Thymus (tissue), 14 donors: ENCODE measurements at places on chromosomes 13 and 19. TPM values are rescaled to one million over a fixed set of nuclear protein-coding genes. Genes with fewer than 3 reads are reported as not detected.

CDX2 gene
- total RNA-seq, result 0.09 TPM

MIA gene
- total RNA-seq, result 3.8 TPM

CDC37 gene
- 130 TPM for total RNA-seq

DNA sequence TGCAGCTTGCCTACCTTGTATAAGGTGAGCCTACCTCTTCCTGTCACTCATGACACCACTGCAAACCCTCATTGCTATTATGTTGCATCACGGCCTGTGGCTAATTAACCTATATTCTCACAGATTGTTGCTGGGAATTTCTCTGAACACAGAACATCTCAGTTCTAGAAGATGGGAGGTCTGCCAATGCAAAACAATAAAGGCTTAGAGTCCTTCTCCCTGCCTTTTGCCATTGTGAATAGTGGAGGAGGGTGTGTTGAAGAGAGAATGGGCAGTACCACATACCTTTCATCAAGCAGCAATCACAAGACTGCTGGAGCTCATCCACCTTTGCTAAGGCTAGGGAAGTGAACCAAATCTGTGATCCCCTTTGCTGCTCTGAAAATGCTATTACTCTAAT, 34.4 kb downstream of the WDFY2 start:
- DNase-seq, result no peak

DNA sequence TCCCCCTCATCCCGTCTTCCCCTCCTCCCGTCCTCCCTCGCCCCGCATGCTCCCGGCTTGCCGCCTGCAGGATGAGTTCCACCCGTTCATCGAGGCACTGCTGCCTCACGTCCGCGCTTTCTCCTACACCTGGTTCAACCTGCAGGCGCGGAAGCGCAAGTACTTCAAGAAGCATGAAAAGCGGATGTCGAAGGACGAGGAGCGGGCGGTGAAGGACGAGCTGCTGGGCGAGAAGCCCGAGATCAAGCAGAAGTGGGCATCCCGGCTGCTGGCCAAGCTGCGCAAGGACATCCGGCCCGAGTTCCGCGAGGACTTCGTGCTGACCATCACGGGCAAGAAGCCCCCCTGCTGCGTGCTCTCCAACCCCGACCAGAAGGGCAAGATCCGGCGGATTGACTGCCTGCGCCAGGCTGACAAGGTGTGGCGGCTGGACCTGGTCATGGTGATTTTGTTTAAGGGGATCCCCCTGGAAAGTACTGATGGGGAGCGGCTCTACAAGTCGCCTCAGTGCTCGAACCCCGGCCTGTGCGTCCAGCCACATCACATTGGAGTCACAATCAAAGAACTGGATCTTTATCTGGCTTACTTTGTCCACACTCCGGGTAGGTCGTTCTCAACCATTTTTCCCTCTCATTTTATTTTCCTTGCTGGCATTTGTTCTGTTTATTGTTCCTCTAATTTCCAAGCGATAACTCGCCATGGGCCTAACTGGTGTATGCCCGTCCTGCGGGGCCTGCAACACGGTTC, 29.8 kb downstream of the NFIX start:
- DNase-seq, result no peak

DNA sequence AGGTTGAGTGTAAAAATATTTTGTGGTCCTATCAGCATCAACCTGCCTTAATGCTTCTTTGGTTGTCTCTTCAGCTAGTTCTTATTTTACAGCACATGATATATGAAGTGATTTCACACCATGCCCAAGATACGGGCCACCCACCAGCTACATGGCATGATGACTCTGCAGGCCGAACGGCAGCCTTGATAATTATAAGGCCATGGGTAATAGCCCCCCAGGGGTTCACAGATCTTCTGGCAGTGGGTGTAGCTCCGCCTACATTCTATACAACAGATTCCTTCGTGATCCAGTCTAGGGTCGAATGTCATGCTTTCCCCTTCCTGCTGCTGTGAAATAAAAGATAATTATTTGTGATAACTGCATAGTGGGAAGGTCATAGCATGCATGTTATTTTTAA, 36.1 kb downstream of the CNMD start:
- no peak for DNase-seq

DNA sequence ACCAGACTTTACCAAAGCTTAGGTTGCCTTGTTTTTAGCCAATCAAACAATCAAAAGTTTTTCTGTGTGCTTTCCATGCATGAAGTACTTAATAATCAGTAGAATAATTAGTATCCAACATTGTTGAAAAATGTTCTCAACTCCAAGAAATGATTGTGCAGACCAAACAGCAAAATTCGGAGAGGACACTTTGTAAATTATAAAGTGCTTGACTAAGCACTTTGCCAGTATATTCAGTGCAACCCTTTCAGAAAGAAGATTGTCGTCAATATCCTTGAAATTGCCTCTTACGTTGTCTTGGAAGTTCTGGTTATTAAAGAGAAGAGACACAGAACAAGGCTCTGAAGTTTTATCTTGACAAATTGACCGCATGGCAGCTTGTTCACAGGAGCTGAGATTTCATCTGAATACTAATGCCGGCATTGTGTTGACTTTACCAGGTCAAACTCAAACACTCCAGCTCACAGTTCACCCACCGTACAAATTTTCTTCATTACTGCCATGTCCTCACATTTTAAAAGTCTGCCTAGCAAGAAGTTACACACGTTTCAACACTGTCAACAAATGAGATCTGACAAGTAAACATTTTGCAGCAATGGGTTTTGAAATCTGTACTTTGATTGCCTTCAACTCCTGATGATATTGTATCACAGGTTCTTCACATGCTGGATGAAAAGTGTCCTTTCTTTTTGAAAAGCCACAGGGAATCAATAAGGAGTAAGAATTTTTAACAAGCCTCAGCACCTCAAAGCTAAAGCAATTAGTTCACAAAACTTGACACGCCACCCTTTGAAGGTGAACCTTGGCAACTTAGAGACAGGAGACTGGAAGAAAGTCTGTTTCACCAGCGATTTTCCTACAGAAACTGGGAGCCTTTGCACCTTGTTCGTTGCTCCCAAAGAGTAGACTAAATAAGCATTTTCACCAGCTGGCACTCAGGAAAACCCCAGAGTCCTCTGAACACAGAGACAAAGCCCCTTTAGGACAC, 150.9 kb downstream of the RFC3 start:
- no peak for DNase-seq

- no peak for DNase-seq
These were observed 37.5 kb downstream of the TSSK6 start for GRCh38 chr19:19477705-19478383.

- no peak for DNase-seq
These were observed 12.0 kb downstream of the POLR2E start for GRCh38 chr19:1082928-1083816.
